Daoy (cell line): ENCODE measurements at places on chromosomes 5 and 9. TPM values are rescaled to one million over a fixed set of nuclear protein-coding genes. Genes with fewer than 3 reads are reported as not detected.

- no peak for DNase-seq
Measured at GRCh38 chr5:103894882-103895281, 332.3 kb upstream of the NUDT12 start.

DNA sequence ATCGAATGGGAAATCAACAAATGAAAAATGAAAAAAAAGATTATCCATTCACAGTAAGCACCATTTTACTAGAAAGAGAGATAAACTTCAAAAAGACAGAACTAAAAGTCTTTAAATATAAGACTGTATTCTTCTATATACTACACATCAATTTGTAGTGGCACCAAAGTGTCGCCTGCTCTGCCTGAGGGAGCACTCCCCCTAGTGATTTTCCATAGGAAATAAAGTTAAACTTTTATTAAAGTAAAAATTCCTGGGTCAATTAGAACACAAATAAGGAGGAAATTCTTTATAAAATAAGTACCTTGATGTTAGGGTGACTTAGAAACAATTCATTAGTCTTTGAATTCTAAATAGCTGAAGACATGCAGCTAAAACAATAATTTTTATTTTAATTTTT is 9.7 kb downstream of the RAD1 start:
- no peak for DNase-seq

- DNase-seq = no peak
Measured at GRCh38 chr5:189976-190365, 1.3 kb upstream of the LRRC14B start.

DNA sequence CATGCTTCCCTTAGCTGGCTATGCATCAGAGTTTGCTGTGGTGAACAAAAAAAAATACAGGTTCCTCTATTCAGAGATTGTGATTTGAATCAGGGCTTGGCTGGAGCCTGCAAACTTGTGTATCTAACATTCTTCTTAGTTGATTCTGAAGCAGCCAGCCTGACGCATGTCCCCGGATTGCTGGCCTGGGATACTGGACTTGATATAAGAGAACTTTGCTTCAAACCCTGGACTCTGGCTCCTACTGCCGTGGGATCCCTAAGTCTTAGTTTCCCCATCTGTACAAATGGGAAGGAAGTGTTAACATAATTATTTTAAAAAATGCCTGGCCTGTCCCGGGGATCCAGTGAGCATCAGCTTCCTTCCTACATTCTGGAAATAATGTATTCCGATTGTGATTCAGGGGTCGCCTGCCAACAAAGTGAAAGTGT is 292.8 kb downstream of the ARHGEF28 start:
- DNase-seq = no peak

- peak; percentile 25 for DNase-seq
Measured at GRCh38 chr9:116506685-116507084, 180.4 kb upstream of the TRIM32 start.

- peak; percentile 76 for DNase-seq
Measured at GRCh38 chr5:130549884-130550561, 615.0 kb downstream of the HINT1 start.

GRCh38 chr9:113620377-113621161 is 157.0 kb downstream of the RGS3 start:
- DNase-seq = peak; percentile 98

DNA sequence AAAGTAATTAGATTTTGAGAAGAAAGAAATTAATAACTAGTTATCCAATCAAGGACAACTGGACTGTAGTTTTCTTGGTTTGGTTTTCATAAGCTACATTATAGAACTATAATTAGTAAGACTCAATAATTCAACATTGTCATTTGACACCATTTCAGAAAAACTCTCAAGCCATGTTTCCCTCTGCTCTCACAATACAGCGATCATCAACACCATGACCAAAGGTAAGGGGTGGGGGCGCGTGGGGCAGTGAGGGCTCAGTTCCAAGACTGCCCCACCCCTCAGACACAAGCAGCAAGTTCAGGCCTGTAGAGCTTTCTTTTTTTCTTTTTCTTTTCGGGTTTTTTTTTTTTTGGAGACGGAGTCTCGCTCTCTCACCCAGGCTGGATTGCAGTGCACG is 6.4 kb downstream of the CMBL start:
- DNase-seq = no peak

- DNase-seq = no peak
Measured at GRCh38 chr5:55037046-55037771, 13.2 kb downstream of the GZMK start.

The SH2D3C gene
- total RNA-seq = not detected in 2 replicates

The C1QTNF2 gene
- 2.8 and 3.0 TPM in 2 replicates for total RNA-seq

The KIAA0825 gene
- 1.8 and 2.3 TPM in 2 replicates for total RNA-seq

The DDX4 gene
- not detected in 2 replicates for total RNA-seq

The CATSPER3 gene
- total RNA-seq = 0.06 TPM in 1 of 2 replicates, not detected in the other

The ISL1 gene
- 2.7 and 7.1 TPM in 2 replicates for total RNA-seq
